ENCODE measurements at places on chromosomes 7 and 10. TPM values are rescaled to one million over a fixed set of nuclear protein-coding genes. Genes with fewer than 3 reads are reported as not detected.

The TMEM225B gene
- total RNA-seq, result not detected

The CPEB3 gene
- total RNA-seq, result 0.69 TPM

The PRTFDC1 gene
- total RNA-seq, result 15.8 TPM

The CYP2E1 gene
- not detected for total RNA-seq

The H2BK1 gene
- total RNA-seq, result not detected

The ARID5B gene
- 17.6 TPM for total RNA-seq

The GPR26 gene
- total RNA-seq, result not detected

The NAMPT gene
- 54.9 TPM for total RNA-seq

The PTTG1IP2 gene
- total RNA-seq, result not detected

The CDNF gene
- 1.2 TPM for total RNA-seq

Measured in A172 (cell line).